ENCODE measurements at places on chromosomes 7 and 10. TPM values are rescaled to one million over a fixed set of nuclear protein-coding genes. Genes with fewer than 3 reads are reported as not detected.
A peak's percentile ranks its signal among the peaks of the same experiment; 100 is the strongest.

MYH16 gene
- total RNA-seq = not detected

WNT8B gene
- not detected for total RNA-seq

TACC2 gene
- 11.2 TPM for total RNA-seq

- DNase-seq = peak; percentile 69
Measured at GRCh38 chr10:105586451-105587098, 945.5 kb downstream of the SORCS3 start.

DNA sequence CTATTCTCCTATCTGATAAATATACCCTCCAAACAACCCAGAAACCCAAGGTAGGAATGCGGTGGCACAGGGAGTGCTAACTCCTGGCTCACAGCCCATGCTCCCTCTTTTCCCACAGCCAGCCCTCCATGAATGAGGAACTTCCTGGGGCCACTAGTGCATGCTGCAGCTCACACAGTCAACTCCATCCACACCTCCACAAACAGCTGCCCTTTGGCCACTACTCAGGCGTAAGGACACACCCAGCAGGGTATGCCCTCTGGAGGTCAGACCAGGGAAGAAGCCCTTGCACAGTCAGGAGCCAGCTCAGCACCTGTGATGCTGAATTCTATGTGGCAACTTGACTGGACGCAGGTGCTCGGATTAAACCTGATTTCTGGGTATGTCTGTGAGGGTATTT, 85.2 kb upstream of the PIK3CG start:
- no peak for DNase-seq

GRCh38 chr7:158705234-158705850, 738 bp upstream of the NCAPG2 start:
- DNase-seq = no peak

GRCh38 chr10:104069613-104070012, 16.1 kb downstream of the COL17A1 start:
- DNase-seq = no peak

DNA sequence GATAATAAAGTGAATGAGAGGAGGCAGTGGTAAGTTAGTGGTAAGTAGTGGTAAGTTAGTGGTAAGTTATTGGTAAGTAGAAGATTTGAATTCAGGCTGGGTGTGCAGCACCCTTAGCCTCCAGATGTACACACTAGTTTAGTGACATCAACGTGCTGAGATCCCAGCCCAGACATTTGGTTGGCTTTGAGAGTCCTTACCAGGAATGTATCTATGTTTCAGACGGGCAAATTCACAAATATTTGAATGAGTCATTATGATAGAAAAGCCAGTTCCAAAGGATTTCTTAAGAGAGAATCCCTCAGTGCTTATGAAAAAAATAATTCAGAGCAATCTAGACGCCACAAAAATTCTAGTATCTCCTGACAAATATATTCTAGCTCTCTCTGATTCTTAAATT, 70.0 kb downstream of the ARL4A start:
- DNase-seq = peak; percentile 12

DNA sequence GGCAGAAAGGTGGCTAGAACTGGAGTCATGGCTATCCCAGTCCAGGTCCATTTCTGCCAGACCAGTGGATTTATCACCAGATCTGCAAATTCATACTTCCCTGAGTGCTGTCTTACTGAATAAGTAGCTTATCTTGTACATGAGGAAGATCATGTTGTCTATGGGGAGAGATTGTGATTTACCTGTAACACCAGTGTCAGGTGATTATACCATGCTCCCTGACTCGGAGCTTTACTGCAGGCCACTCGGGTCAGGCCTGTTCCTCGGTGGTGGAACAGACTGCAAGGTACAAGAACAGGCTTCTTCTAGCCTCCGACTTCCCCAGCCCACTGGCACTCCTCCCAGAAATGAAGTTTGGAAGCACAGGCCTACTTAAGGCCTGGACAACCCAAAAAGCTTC, 42.6 kb upstream of the DLG5 start:
- no peak for DNase-seq

DNA sequence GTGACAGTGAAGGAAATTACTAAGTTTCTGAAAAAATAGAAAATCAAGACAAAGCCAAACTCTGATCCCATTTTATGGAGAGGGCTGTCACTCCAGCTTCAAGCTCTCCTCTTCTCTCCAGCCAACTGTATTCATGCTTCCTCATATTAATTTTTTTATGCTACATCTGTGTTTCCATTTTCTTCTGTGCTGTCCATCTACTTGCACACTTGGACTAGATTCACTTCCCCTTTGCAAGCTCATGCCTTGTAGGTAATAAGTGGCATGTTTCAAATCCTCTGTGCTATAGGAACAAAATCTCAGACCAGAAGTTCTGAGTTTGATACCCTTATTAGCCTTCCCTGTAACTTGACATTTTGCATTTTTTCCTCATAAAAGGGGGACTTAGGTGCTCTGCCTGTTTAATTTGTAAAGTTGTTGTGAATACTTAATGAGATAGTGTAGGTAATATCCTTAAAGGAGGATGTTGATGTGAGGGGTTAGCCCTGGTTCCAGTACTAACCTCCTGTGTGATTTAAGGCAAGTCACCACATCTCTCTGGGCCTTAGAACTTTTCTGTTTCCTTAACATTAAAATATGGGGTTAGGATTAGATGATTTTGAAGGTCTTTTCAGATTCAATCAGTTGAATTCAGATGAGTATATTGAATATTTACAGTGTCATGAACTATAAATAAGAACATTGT, 358.8 kb downstream of the BBS9 start:
- DNase-seq = no peak

Measured in SJSA1 (cell line).